ENCODE measurements at places on chromosomes 2 and 18. TPM values are rescaled to one million over a fixed set of nuclear protein-coding genes. Genes with fewer than 3 reads are reported as not detected.

- H3K27ac ChIP-seq, result no peak overlapping the region
- no peaks in the 10 kb centered on the region for H3K27me3 ChIP-seq
- no peaks in the 10 kb centered on the region for H3K4me1 ChIP-seq
- DNase-seq, result no peak
- H3K36me3 ChIP-seq, result no peaks in the 10 kb centered on the region
Measured at GRCh38 chr2:74679615-74680014, 25.6 kb downstream of the SEMA4F start.

PPP1R1C gene
- not detected for total RNA-seq

DNA sequence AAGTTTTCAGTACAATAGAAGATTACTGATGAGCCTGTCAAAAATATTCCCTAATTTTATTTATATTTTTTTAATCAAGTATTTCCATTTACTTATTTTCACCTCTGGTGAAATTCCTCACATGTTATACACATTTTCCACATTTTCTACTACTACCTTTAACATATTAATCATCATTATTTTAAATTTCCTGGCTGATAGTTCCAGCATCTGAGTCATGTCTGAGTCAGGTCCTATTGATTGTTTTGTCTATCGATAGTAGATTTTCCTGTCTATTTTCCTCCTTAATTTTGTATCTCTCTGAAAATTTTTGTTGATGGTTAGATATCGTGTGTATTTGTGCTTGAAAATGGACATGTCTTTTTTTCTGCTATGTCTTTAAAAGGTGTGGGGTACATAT is 211.8 kb upstream of the DSEL start:
- H3K27ac ChIP-seq, result no peak overlapping the region
- no peaks in the 10 kb centered on the region for H3K27me3 ChIP-seq
- no peaks in the 10 kb centered on the region for H3K36me3 ChIP-seq
- DNase-seq, result peak; percentile 36
- H3K4me3 ChIP-seq, result no peak overlapping the region

IL1B gene
- total RNA-seq, result not detected

Data from endothelial cell of umbilical vein (primary cell).